Kidney (tissue), 22 donors: ENCODE measurements at places on chromosomes 13 and 19. TPM values are rescaled to one million over a fixed set of nuclear protein-coding genes. Genes with fewer than 3 reads are reported as not detected.
A peak's percentile ranks its signal among the peaks of the same experiment; 100 is the strongest.

SEMA6B gene
- polyA plus RNA-seq: 2.6 TPM

DNA sequence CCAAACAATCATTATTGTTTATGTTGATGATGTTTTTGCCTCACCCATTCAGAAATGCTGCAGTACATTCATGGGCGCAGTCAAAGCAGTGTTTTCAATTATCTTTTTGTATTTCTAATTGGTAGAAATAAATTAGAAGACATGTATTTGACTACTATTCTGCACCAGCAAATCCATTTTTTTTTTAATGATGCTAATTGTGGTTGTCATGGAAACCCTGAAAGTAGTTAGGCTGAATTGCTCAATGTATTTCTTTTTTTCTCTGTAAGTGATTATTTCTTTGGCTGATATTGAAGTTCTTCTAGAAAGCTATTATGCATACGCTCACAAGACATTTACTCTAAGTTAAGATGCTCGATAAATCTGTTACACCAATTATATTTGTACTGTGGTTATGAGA, 101.2 kb downstream of the RFC3 start:
- H3K36me3 ChIP-seq: no peaks in the 10 kb centered on the region
- no peak for DNase-seq
- no peak overlapping the region for H3K4me3 ChIP-seq
- no peak overlapping the region for H3K27ac ChIP-seq

DNA sequence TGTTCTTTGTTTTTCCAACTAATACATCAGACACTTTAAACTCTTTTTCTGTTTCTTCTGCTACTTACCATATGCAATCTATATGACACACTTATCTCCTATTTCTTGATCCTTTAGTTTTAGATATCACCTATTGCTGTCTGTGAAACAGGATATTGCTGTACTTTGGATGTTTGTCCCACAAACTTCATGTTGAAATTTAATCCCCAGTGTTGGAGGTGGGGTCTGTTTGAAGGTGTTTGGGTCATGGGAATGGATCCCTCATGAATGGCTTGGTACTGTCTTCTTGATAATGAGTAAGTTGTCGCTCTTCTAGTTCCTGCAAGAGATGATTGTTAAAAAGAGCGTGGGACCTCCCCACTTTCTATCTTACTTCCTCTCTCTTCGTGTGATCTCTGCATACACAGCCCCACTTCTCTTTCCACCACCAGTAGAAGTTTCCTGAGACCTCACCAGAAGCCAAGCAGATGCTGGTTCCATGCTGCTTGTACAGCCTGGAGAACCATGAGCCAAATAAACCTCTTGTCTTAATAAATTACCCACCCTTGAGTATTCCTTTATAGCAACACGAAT, 244.2 kb downstream of the NHLRC3 start:
- H3K27me3 ChIP-seq: no peaks in the 10 kb centered on the region
- no peak overlapping the region for H3K27ac ChIP-seq
- H3K4me3 ChIP-seq: no peak overlapping the region

DNA sequence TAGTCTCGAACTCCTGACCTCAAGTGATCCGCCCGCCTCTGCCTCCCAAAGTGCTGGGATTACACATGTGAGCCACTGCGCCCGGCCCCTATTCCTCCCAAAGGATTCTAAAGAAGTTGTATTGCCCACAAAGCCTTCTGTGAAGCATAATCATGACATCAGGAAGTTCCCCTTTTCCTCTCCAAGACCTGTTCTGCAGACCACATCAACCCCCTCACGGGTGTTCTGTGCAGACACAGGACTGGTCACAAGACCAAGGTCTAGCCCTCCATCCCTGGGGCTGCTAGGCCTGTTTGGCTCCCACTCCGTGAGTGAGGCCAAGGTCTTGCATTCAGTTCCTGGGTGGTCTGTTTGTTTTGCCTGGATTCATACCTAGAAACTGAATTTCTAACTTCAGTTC, 178.1 kb downstream of the FLT1 start:
- H3K36me3 ChIP-seq: no peaks in the 10 kb centered on the region
- no peak overlapping the region for H3K4me3 ChIP-seq
- peaks cover 11% of the 10 kb centered on the region for H3K4me1 ChIP-seq
- peak overlapping the region; percentile 7 for H3K27ac ChIP-seq

DNA sequence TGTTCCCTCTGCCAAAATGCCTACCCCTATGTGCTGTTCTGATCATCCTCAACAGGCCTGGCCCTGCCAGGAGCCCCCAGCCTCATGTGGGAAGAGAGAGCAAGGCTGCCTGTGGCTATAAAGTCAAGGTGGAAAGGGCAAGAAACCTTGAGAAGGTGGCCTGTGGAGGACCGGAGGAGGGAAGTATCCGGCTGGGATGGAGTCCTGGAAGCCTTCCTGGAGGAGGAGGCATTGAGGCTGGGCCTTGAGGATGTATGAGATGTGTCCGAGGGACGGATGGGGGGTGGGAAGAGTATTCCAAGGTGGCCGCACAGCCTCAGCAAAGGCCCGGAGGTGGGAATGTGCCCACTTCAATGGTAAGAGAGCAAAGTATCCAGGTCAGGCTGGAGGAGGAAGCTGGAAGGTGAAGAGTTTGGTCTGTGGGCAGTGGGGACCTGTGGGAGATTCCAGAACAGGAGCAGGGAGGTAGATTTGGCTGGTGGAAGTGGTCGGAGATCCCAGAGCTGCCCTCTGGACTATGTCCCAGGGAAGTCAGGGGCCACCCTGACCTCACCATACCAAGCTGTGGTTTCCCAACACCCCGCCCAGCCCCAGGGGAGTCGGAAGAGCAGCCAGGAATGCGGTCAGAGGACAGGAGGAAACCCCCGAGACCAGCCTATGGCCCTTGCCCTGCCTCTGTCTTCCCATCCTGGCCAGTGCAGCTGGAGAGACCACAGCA, 3.0 kb upstream of the PLIN4 start:
- H3K4me3 ChIP-seq: no peak overlapping the region
- no peak overlapping the region for H3K27ac ChIP-seq
- H3K27me3 ChIP-seq: no peaks in the 10 kb centered on the region
- H3K4me1 ChIP-seq: no peaks in the 10 kb centered on the region

DNA sequence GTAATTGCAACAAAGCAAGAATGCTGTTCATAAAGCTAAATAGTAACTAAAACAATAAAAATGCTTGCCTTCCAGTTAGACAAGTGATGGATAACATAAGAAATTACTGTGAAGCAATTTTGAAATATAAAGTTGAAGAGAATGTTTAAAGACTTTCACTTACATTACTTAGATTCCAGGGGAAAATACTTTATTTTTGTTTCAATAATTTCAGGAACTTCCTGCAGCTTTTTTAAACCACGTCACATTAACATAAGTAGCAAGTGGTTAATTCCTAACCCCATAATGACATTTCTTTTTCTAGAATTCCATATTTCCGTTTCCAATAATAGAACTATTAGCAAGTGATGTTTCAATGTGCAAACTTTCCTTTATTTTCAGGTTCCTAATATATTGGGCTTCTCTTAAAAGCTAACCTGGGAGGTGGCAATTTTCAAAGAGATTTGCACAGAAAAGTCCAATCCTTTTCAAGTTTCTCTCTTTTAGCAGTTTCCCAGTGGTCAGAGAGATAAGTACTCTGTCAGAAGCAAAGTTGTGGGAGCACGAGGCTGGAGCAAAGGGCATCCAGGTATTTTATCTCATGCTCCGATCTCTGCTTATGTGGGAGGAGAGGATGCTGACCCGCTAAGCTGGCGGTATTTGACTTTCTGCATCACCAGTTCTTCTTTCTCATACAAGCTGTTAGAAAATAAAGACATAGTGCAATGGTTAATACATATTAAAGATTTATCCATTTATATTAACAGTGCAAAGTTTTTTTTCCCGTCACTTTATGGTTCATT, 1025.3 kb downstream of the EFNB2 start:
- H3K27me3 ChIP-seq: no peaks in the 10 kb centered on the region
- no peak overlapping the region for H3K4me3 ChIP-seq
- no peak for DNase-seq
- no peaks in the 10 kb centered on the region for H3K4me1 ChIP-seq

- no peaks in the 10 kb centered on the region for H3K27me3 ChIP-seq
- H3K4me1 ChIP-seq: no peaks in the 10 kb centered on the region
- no peak overlapping the region for H3K4me3 ChIP-seq
- no peaks in the 10 kb centered on the region for H3K36me3 ChIP-seq
Observed at GRCh38 chr13:45705918-45706317, 3.8 kb downstream of the CBY2 start.

DNA sequence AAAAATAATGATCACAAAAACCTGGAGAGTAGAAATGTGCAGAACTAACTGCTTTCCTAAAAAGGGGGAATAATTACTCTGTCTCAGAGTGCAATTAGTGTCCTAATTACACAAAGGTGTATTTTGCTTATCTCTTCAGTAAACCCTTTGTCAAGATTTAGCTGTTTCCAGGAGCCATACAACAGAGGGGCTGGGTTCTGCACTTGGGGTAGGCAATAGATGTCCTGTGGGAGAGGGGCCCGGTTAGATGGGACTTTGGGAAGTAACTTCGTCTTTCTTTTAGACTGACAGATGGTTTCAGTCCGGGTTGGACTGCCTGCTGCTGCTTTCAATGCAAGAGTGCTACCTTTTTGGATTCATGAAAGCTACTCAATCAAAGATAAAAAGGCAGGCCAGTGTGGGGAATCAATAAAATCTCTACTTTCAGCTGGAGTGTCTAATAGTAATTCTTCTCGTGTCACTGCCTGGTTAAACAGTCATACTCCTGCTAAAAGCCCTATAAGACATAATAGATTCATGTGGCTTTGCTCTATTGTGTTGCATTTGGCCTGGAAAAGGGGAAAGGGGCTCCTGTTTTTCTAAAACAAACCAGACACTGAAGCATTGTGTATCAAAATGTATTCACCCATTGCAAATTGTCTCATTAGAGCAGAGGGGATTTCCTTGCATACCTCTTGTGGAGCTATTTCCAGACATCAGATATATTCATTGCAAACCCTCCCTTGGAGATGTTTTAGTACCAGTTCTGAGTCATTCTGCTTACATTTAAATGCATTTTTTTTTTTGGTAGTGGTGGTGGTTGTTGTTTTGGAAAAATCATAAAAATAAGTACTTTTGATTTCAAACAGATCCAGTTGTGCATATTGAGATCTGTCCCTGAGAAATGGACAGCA, 83.3 kb upstream of the PCDH8 start:
- H3K27ac ChIP-seq: no peak overlapping the region
- H3K36me3 ChIP-seq: no peaks in the 10 kb centered on the region
- no peaks in the 10 kb centered on the region for H3K4me1 ChIP-seq
- no peak overlapping the region for H3K4me3 ChIP-seq
- no peak for DNase-seq
- no peaks in the 10 kb centered on the region for H3K27me3 ChIP-seq

DNA sequence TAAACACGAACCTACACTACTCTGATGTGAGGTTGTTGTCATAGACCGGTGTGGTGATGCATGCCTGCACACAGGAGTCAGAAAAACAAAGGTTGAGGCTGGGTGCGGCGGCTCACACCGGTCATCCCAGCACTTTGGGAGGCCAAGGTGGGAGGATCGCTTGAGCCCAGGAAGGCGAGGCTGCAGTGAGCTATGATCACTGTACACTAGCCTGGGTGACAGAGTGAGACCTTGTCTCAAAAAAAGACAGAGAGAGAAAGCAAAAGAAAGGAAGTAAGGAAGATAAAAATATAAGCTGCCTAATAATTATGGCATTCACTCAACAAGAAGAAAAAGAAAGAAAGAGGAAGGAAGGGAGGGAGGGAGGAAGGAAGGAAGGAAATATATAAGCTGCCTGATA, 9.3 kb downstream of the GP6 start:
- H3K4me1 ChIP-seq: no peaks in the 10 kb centered on the region
- H3K36me3 ChIP-seq: no peaks in the 10 kb centered on the region
- no peak for DNase-seq
- no peaks in the 10 kb centered on the region for H3K27me3 ChIP-seq
- H3K4me3 ChIP-seq: no peak overlapping the region

RNF113B gene
- not detected for polyA plus RNA-seq

- H3K27me3 ChIP-seq: no peaks in the 10 kb centered on the region
- H3K4me1 ChIP-seq: peaks cover 3% of the 10 kb centered on the region
- no peak overlapping the region for H3K4me3 ChIP-seq
Observed at GRCh38 chr19:7953576-7953975, 10.1 kb upstream of the TIMM44 start.

GRCh38 chr13:78239714-78240113, 321.1 kb upstream of the EDNRB start:
- no peak overlapping the region for H3K4me3 ChIP-seq
- DNase-seq: no peak
- no peak overlapping the region for H3K27ac ChIP-seq
- H3K36me3 ChIP-seq: no peaks in the 10 kb centered on the region
- no peaks in the 10 kb centered on the region for H3K4me1 ChIP-seq
- H3K27me3 ChIP-seq: no peaks in the 10 kb centered on the region

DNA sequence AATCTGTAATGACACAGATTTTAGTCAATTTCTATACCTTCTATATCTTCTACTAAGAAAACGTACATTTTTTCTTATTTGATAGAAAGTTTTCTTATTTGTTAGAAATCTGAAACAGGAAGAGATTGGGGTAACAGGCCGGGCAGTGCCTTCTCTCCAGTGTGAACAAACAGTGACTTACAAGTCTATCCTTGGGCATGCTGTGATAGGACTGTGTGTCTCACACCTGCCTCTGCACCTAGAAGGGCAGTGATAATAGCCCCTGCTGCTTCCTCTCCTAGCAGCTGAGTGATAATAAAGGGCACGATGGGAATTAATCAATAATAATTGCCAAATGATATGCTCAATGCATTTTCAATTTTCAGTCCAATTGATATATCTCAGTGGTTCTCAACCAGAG, 1.4 kb downstream of the TMEM272 start:
- H3K27me3 ChIP-seq: no peaks in the 10 kb centered on the region
- peaks cover 4% of the 10 kb centered on the region for H3K4me1 ChIP-seq
- no peak for DNase-seq
- no peak overlapping the region for H3K27ac ChIP-seq

CEACAM4 gene
- not detected for polyA plus RNA-seq

RHPN2 gene
- 13.5 TPM for polyA plus RNA-seq

PRR12 gene
- 4.9 TPM for polyA plus RNA-seq

- DNase-seq: no peak
- H3K4me3 ChIP-seq: no peak overlapping the region
- H3K36me3 ChIP-seq: peaks cover 17% of the 10 kb centered on the region
- H3K27me3 ChIP-seq: no peaks in the 10 kb centered on the region
Observed at GRCh38 chr19:56159009-56159559, 16.7 kb upstream of the GALP start.

DNA sequence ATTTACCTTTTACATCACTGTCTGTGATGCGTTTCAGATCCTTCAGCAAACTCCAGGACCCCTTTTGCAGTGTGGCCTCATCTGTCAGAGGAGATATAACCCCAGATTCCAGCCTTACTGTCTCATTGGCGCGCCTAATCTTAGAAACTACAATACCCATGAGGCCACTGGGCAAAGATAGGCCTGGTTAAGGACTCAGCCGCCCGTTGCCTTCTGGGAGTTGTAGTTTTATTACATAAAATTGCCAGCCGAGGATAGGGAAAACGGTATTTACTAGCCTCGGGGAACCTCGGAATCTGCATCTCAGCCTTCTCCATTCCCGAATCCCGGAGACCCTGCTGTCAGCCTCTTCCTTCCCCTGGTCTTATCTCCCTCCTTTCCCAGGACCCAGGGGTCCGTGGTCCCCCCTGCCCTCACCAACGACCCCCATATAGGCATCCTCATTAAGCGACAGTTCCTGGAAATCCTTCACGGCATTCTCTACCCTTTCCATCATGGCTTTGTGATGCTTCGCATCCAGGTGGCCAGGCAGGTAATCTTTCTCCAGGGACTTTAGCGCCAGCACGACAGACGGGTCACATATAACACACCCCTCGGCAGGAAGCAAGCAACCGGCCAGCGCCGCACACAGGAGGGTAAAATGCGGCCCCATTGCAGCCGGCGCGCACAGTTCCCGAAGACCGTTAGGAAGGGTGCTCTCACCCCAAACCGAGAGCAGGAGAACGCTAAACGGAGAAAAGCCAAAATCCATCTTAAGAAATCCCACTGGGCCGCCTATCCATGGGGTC, 1.3 kb downstream of the IZUMO1 start:
- peaks cover 4% of the 10 kb centered on the region for H3K27me3 ChIP-seq
- H3K4me1 ChIP-seq: peaks cover 5% of the 10 kb centered on the region
- H3K4me3 ChIP-seq: no peak overlapping the region
- peak; percentile 74 for DNase-seq
- H3K27ac ChIP-seq: no peak overlapping the region
